Right lung (tissue), 10 donors: ENCODE measurements at places on chromosomes 2 and 18.
A peak's percentile ranks its signal among the peaks of the same experiment; 100 is the strongest.

DNA sequence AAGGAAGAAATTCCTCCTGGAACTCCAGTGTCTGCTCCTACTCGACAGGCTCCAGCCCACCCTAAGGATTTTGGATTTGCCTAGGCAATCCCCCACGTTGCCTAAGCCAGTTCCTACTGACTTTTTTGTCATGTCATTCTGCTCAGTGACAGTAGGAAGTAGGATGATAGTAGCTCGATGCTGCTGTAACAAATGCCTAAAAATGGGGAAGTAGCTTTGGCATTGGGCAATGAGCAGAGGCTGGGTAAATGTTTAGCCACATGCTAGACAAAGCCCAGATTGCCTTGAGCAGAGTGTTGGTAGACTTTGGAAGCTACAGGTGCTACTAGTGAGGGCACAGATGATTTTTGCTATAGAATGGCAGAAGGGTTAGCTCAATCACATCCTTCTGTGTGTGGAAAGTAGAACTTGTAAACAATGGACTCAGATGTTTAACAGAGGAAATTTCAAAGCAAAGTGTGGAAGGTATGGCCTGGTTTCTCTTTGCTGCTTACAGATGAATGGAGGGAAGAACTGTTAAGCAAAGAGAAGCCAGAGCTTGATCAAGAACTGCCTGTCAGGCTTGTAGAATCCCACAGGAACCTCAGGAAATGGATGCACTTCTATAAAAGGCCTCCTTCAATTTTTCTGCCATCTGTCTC lies 154.8 kb downstream of the RNF144A start:
- DNase-seq = no peak

GRCh38 chr2:199739413-199740110 lies 111.4 kb downstream of the FTCDNL1 start:
- peak; percentile 38 for DNase-seq

- DNase-seq = no peak
These were observed 83.0 kb upstream of the SOX11 start for GRCh38 chr2:5609201-5609600.

DNA sequence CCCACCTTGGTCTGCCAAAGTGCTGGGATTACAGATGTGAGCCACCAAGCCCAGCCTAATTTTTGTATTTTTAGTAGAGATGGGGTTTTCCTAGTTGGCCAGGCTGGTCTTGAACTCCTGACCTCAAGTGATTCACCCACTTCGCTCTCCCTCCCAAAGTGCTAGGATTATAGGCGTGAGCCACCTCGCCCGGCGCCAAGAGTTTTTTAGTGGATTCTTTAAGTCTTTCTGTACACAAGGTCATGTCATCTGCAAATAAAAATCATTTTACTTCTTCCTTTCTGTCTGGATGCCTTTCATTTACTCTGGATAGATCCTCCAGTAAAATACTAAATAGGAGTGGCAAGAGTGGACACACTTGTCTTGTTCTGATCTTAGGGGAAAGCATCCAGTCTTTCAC lies 61.7 kb downstream of the KCMF1 start:
- DNase-seq = no peak

GRCh38 chr18:54607213-54608027 lies 16.4 kb downstream of the DYNAP start:
- DNase-seq = peak; percentile 2

GRCh38 chr2:199197448-199197847 lies 260.3 kb downstream of the SATB2 start:
- DNase-seq = no peak

DNA sequence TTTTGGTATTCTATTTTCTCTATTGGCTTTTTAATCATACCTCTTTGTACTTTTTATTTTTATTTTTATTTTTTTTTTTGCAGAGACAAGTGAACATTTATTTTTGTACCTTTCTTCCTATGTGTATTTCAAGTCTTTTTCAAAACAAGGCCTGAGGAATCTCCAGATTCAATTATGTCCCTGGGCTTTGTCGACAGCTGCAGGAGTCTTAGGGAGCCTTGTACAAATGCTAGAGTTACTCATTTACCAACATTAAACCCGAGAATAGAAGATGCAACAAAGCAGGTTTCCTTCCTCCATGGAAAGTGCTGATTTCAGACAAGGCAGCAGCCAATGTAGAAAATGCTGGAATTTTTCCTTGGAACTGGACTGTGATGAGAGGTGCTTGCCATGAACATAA lies 242.8 kb downstream of the TNS1 start:
- DNase-seq = no peak

DNA sequence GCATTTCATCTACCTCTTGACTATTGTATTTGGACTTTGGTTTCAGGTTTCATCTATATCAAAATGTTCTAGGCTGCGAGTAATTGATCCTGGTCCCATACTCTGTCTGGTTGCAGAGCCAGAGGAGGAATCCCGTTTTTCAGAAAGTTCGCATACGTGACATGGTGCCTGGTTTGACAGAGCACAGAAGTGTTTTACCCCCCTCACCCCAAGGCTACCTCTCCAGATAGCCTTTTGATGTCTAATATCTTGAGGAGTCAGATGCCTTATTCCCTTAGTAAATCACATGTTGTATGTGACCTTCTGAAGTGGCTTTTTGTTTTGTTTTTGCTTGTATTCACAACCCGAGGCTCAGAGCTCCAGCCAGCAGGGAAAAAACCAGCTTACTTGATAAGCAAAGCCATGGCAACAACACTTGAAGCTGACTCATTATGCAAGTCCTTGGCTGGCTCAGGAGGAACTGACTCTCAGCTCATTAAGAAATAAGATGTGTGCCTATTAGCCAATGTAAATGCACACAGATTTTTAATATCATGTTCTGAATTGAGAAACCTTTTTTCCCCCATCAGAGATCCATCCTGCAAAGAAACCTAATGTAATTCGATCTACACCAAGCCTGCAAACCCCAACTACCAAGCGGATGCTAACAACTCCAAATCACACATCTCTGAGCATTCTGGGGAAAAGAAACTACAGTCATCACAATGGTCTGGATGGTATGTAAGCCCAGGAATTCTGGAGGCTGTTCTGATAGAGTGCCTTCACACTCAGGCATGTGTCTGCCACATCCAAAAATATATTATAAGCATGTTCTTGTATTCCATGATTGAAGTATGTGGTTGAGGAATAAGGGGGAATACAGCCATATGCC lies 41.4 kb downstream of the OXER1 start:
- DNase-seq = peak; percentile 78

GRCh38 chr2:108323619-108324018 lies 34.9 kb downstream of the SULT1C2 start:
- no peak for DNase-seq

DNA sequence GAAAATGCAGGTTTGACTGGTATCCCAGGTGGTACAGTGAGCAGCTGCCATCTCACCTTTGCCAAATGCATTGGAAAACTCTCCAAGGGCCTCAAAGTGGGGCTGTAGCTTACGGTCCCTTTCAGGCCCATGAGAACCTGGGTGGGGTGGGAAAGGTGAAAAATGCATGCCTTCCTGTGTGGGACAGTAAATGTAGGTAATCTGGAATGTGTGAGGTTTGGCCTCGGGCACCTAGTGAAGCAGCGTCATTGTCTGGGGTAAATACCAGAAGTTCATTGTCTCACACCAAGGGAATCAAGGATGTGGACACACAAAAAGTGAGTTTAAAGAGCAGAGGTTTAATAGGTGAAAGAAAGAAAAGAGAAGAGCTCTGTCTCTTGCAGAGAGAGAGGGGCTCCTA lies 36.6 kb downstream of the TIMM21 start:
- DNase-seq = no peak

DNA sequence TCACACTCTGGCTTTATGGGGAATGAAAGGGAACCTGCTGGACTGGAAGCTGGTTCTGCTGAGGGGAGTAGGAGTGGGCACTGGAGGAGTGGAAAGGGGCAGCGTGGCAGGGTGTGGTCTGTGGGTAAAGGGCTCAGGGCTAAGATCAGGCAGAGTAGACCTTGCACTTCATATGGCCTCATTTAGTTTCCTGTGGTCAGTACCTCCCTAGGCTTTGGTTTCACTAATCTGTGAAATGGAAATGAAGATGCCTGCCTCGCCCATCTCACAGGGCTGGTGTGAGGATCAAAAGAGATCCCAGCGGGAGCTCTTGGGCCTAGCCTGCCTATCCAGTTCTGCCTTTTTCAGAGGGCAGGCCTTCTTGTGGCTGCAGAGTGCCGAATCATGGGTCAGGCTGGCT lies 208.7 kb downstream of the LOXHD1 start:
- no peak for DNase-seq

DNA sequence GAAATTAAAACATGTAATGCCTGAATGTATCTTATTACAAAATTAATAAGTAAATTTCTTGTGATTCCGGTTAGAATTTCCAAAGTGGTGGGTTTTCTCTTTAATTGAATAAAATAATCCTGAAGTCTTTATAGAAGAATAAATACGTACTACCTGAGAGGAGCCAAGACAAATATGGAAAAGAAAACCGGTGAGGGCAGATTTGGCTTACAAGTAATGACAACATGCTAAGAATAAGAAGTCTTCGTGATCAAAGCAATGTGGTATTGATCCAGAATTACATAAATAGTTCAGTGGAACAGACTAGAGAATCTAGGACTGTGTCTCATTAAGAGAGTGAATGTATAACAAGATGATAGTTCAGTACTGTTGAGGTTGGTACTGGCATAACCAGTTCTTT lies 167.5 kb downstream of the NEDD4L start:
- DNase-seq = no peak

DNA sequence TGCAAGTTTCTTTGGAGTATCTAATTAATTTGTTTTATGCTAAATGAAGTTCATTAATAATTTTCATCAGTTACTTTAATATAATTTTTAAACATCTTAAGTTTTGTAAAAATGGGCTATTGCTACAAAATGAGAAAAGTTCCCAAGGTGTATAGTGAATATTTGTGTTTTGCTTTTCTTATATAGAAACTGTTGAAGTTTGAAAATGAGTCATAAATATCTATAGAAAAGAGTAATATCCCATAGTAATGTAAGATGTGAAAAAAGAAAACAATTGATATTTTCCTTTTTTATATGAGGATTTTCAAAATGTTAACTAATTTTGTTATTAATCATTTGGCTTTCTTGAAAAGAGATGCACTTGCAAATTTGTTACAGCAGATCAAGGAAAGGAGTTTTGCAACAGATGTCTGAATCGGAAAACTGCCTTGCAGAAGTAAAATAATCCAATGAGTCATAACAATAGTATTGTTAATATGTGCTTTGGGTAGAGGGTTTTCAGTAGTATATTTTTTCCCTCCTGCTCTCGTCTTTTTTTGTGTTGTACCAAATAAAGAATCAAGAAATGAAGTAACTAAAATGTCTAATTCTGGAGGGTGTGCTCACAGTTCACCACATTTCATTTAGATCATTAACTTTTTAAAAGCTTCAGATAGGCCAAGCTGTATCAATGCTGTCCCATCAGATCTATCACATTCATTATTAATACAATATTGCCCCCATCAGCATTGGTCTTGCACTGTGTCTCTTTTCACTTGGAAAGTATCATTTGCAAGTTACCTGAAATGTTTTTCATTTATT lies 15.5 kb downstream of the DUSP19 start:
- DNase-seq = no peak

- no peak for DNase-seq
These were observed 356.3 kb upstream of the SETBP1 start for GRCh38 chr18:44324361-44324760.

- DNase-seq = no peak
These were observed 21.8 kb downstream of the ATAD2B start for GRCh38 chr2:23905155-23905554.

DNA sequence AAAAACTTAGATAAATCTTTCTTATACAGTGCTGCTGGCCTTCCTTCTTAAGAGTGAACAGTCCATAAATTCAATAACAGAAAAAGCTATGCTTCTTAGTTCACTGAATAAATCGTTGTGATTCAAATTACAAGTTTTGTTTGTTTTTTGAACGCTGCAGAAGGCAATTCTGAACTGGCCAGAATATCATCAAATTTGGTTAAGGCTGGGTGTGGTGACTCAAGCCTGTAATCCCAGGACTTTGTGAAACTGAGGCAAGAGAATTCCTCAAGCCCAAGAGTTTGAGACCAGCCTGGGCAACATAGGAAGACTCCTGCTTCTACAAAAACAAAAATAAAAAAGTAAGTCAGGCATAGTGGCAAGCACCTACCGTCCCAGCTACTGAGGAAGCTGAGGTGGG lies 111.2 kb upstream of the SLC39A10 start:
- DNase-seq = no peak

DNA sequence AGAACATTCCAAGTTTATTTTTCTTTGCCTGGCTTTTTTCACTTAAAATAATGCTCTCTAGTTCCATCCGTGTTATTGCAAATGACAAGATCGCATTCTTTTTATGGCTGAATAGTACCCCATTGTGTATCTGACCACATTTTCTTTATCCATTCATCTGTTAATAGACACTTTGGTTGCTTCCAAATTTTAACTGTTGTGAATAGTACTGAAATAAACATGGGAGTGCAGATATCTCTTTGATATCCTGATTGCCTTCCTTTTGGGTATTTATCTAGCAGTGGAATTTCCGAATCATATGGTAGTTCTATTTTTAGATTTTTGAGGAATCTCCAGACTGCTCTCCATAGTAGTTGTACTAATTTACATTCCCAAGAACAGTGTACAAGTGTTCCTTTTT lies 230.5 kb downstream of the FIGN start:
- DNase-seq = no peak

DNA sequence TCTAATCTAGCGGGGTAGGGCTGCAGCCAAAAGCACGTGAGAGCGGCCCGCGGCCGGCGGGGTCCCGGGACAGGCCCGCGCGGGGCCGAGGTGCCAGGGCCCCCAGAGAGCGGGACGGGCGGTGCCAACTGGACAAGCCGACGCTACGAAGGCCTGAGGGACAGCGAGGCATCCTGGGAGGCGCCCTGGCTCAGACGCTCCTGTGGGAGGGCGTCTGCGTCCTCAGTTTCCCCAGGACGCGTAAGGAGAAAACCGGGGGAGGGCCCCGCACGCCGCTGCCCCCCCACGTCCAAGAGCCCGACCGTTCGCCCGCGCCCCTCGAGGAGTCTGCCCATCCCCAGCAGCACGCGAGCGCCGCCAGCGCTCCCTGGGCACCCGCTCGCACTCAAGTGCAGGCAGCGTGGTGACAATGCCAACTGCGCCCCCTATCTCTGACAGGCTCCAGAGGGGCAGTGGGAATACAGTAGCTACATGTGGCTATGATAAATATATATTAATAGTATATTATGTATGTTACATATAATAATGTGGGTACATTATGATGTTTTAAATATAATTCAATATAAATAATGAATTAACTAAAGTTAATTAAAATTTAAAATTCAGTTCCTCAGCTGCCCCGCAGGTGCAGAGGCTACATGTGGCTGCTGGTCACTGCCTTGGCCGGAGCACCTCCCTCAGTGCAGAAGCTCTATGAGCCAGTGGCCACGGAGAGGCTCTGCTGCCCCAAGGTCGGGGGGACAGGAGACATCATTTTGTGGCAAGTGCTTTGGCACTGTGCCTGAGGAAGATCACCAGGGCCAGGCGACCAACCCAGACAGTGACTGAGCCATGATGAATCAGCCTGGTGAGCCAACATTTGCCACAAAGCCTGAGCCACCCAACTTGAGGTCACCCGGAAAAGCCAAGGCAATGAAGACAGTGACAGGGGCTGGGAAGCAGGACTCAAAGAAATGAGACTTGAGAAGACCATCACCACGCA lies 5.5 kb upstream of the SFT2D3 start:
- no peak for DNase-seq

- no peak for DNase-seq
These were observed 65.8 kb downstream of the ANKRD62 start for GRCh38 chr18:12159446-12159845.

GRCh38 chr2:39704540-39704939 lies 38.8 kb downstream of the TMEM178A start:
- DNase-seq = no peak

- DNase-seq = no peak
These were observed 44.3 kb downstream of the CACNB4 start for GRCh38 chr2:152054593-152054992.

- peak; percentile 19 for DNase-seq
These were observed 54.6 kb upstream of the GPR17 start for GRCh38 chr2:127591221-127591923.

- no peak for DNase-seq
These were observed 185.8 kb downstream of the ANKRD44 start for GRCh38 chr2:197124639-197125390.
